Trophoblast cell (in vitro differentiated cells and primary cell): ENCODE measurements at places on chromosomes 11 and 22.

DNA sequence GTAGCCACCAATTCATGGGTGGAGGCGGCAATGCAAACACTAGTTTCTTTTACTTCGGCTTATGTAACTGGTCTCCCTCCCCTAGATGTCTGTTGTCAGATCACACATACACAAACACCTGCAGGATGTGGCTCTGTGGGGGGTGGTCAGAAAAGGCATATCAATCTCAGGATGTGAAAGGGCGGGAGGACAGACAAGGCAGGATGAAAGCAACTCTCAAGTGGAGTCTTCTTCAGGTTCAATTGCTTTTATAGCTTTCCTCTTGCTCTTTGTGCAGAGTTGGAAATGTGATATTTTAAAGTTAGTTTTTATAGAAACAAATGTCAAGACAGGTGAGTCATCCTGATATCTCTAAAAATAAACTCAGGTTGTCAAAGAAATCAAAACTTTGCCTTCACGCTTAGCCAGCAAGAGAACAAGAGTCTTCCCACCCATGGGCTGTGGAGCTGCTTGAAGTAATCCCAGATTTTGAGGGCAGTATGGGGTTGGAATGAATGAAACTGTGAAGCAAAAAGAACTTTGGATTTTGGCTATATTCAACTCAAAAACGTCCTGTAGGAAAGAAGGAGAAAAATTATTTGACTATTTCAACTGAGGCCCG is 423.4 kb downstream of the GUCY1A2 start:
- no peak for DNase-seq

GRCh38 chr22:36162127-36163034 is 1.8 kb upstream of the APOL3 start:
- no peak for DNase-seq

DNA sequence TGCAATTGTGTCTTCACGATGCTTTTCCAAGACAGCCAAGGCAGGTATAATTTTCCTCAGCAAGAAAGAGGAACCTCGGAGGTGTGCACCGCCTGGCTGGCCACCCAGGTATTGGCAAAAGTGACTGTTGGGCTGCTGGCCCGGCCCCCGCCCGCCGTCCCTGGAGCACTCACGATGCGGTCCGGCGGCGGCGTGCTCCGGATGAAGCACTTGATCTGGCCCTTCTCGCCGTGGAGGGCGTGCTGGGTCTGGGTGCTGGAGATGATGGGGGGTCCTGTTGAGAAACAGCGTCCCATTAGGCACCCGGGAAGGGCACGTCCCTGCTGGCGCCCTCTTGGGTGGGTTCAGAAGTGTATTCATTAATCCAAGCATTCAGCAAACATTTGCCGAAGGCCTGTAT is 84.8 kb downstream of the ST3GAL4 start:
- no peak for DNase-seq

GRCh38 chr11:19420868-19421533 is 180.3 kb upstream of the E2F8 start:
- peak; percentile 22 for DNase-seq

DNA sequence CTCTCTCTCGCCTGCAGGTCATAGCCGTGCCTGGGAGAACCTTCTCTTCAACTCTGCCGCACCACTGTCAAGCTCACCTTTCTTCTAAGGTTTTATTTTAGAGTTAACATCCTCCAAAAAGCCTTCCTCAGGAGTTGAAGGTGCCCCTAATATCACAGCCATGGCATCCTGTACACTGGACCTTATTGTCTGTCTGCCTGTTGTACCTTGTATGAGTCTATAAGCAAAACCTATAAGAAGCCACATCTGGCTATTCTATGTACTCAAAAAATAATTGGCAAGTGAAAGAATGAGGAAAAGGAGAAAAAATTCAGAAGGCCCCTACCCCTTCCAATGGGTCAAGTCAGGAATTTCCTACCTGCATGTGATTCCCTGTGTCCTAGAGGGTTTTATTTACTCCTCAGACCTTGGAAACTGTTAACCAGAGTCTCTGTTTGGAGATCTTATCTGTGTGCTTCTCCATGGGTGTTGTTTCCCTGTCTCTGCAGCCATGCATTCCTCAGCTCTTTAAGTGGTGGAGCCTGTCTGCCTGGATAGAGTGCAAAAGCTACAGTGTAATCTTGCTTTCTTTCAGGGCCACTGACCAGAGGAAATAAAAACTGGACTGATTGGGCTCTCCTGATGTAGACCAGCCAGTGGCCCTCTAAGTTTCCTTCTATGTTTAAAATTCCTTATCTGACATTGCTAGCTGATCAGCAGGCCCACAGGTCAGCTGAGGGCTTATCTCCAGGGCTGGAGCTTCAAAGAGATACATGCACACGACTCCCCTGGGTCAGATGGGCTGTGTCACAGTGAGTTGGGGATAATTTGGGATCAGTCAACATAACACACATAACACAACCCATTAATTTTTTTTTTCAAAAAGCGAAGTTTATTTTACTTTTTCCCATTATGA is 37.6 kb upstream of the TMEM135 start:
- peak; percentile 98 for DNase-seq

DNA sequence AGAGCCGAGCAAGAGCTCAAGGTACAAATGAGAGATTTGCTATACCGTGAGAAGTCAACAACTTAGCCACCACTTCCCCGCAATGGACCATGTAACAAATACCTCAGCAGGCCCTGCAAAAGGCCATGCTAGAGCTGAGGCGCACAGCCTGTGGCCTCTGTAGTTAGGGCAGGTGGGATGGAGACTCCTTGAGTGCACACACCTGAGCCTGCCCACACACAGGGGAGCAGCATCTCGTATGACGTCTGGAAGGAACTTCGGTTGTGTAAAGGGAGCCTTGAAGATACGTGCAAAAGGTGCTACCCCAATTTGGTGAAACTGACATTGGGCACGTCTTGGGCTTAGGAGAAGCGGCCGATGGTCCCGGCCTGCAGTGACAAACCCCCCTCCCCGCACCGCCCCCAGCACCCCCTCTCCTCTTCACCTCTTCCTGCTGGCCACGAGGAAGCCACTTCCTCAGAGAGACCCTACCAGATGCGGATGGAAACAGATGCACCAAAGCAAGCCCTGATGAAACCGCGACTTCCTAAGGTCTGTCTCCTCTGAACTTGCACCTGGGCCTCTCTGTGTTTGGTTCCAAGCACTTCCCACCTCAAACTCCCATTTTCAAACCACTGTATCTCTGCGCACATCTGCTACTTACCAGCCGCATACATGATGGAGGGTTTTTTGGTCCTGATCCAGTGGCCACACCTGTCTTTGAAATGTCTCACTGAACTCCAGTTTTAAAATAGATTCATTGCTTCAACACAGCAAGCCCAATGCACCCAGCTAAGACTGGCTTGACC is 10.6 kb downstream of the CDPF1 start:
- no peak for DNase-seq

- DNase-seq = no peak
Observed at GRCh38 chr22:20725987-20726558, 47.8 kb upstream of the SERPIND1 start.

- DNase-seq = no peak
Observed at GRCh38 chr11:126219547-126219946, 8.0 kb downstream of the FAM118B start.

GRCh38 chr11:41286751-41287150 is 172.7 kb downstream of the LRRC4C start:
- no peak for DNase-seq

GRCh38 chr22:46469711-46470110 is 67.7 kb downstream of the CELSR1 start:
- DNase-seq = no peak

- no peak for DNase-seq
Observed at GRCh38 chr11:132248580-132248979, 878.2 kb downstream of the NTM start.

GRCh38 chr11:69005183-69005630 is 7.8 kb downstream of the MRGPRF start:
- DNase-seq = no peak

GRCh38 chr22:43213051-43213450 is 26.1 kb upstream of the TTLL12 start:
- DNase-seq = no peak

DNA sequence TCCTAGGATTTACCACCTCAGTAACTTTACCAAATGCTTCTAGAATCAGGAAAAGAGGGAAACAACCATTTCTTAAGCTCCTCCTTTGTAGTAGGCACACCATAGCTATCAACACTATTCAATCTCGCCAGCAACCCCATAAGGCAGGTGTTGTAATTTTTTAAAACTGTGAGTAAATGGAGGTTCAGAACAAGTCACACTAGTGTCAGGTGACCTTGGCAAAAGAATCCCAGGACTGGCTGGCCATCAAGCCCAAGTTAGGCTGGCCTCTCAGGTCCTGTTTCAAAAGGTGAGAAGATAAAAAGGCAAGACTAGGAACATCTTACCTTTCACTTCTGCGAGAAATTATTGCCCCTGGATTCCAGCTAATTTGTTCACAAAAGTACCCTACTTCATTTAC is 713 bp downstream of the TOP3B start:
- no peak for DNase-seq

DNA sequence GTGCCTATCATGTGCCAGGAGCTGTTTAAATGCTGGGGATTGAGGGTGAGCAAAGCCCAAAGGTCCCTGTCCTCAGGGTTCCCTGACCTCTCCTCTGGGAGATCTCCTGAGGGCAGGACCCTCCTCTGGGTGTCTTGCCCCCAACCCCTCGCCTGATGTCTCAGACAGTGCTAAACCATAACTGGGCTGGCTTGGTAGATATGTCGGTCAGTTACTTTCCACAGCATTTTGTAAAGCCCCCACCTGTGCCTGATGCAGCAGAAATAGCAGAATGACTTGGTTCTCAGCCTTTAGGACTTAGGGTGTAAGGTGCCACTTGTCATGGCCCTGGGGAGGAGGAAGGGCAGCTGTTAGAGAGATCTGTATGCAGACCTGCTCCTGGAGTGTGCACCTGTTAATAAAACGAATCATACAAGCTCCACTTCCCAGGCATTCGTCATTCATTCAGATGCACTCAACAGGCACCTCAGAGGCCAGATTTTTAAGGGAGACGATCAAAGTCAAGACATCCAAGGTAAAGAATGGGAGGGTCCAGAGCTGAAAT is 88.1 kb downstream of the TP53I11 start:
- no peak for DNase-seq

GRCh38 chr22:29475550-29475949 is 4.5 kb upstream of the NEFH start:
- DNase-seq = no peak

DNA sequence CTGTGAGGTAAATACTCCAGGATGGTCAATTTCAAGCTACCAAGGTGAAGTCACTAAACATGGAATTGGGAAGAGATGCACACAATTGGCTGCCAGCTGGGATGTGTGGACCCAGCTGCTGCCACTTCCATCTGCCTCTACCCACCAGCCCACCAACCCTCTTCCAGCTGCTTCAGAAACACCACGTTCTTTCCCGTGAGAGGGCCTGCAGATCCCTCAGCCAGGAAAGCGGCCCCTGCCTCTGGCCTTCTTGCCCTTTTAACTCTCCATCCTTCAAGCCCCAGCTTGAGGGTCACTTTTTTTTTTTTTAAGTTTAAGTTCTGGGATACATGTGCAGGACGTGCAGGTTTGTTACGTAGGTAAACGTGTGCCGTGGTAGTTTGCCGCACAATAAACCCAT is 20.0 kb downstream of the PRG3 start:
- DNase-seq = no peak

DNA sequence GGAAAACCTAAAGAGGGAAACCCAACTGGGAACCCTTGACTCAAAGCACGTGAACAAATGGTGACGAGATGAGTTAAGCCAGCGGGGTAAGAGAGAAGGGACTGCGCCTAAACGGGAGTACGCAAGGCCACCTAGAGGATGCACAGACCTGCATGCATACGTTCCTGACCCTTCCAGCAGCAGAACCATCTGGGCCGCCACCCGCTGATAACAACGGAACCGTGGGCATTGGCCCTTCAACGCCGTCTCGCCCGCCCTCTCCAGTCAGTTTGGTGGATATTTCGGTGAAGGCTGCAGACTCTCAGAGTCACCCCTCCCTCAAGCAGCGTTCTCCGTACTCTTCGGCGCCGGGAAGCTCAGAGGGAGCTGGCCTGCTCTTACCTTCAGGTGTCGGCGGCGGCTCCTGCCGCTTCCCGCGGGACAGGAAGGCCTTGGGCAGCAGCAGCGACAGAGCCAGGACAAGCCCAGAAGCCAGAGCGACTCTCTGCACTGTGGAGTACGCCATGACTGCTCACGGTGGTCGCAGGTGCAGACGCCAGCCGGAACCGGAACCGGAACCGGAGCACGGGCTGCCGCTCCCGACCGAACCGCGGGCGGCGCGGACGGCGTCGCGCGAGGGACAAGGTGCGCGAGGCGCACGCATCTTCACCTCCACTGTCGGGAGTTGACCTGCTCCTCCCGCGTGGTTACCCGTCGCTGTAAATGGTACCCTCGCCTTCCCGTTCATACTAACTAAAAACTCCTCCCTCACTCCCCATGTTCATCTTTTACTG is at the start of gene RIC3:
TSS of gene RIC3 (minus strand) at position 541 of the 773 bp plus-strand sequence. CDS start at position 505, 36 bp downstream.
- DNase-seq = no peak

- DNase-seq = no peak
Observed at GRCh38 chr11:125224391-125225021, 60.0 kb downstream of the PKNOX2 start.

GRCh38 chr22:42333544-42333943 is 63.1 kb upstream of the TCF20 start:
- DNase-seq = no peak

GRCh38 chr11:132077416-132077815 is 707.0 kb downstream of the NTM start:
- no peak for DNase-seq

- no peak for DNase-seq
Observed at GRCh38 chr22:45291061-45291930, 6.5 kb downstream of the UPK3A start.

- DNase-seq = no peak
Observed at GRCh38 chr11:124657904-124658303, 15.6 kb downstream of the SIAE start.
